ENCODE measurements at places on chromosomes 7 and 10.

DNA sequence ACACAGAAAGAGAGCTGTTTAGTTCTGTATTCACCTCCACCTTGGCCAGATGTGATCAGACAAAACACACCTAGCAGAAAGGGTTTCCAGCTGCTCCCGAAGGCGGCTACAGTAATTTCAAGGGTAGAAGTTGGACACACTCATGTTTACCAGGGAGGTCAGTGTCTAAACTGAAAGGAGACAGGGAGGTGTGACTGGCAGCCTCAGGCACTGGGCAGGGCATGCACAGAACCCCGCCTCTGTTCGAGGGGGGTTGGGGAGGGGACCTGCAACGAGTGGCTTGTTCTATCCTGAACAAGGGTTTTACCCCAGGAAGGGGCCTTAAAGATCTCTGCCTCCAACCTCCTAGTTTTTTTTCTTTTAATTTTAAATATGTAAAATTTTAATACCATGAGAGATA, 49.6 kb downstream of the BPGM start:
- no peak for DNase-seq

- no peak for DNase-seq
Observed at GRCh38 chr7:7428806-7429205, 106.9 kb downstream of the COL28A1 start.

DNA sequence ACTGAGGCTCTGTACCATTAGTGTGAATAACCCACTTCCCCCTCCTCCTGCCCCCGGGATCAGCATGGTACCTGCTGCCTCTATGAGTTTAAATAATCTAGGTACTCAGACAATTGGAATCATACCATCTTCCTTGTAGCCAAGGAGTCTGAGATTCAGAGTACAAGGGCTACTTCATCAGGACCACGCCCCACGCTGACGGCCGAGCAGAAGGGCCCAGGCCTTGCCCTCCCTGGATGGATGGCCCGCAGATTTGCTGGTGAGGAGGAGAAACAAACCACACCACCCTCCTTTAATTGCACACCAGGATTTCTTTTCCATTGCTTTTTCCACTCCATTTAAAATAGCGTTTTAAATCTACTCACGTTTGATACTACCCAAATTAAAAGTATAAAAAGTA, 649.9 kb upstream of the ADARB2 start:
- no peak for DNase-seq

- DNase-seq: no peak
Observed at GRCh38 chr10:99232360-99232999, 3.2 kb downstream of the HPSE2 start.

DNA sequence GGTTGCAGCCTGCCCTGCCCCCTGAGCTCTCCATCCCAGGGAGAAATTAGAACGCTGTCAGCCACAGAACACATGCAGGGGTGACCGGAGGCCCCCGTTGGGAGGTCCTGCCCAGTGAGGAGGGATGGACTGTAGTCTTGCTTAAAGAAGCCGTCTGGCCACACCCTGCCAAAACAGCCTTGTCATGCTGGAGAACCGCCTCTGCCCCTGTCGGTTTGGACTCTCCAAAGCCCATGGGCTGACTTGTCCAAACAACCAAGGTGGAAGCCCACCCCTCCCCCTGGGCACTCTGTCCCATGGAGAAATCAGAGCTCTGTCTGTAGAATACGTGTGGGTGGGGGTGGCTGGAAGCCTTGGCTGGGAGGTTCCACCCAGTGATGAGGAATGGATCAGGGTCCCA, 12.7 kb upstream of the TBATA start:
- no peak for DNase-seq

DNA sequence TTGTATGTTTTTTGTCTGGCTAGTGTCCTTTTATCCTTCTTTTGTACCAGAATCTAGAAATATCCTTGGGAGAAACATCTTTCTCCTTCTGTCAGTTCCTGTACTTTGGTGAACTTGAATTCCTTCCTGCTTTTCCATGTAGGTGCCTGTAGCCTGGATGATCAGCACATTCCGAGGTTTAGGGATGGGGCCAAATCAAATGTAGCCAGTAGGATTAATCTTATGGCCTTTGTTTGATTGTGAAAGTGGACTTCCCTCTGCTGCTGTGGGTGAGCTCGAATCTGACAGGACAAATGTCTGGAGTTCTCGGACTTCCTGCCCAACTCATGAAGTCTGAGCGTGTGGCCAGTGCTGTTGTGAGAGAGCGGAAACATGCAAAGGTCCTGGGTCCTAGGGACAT, 33.2 kb upstream of the NAMPT start:
- no peak for DNase-seq

GRCh38 chr7:98626460-98627412, 9.7 kb downstream of the NPTX2 start:
- no peak for DNase-seq

DNA sequence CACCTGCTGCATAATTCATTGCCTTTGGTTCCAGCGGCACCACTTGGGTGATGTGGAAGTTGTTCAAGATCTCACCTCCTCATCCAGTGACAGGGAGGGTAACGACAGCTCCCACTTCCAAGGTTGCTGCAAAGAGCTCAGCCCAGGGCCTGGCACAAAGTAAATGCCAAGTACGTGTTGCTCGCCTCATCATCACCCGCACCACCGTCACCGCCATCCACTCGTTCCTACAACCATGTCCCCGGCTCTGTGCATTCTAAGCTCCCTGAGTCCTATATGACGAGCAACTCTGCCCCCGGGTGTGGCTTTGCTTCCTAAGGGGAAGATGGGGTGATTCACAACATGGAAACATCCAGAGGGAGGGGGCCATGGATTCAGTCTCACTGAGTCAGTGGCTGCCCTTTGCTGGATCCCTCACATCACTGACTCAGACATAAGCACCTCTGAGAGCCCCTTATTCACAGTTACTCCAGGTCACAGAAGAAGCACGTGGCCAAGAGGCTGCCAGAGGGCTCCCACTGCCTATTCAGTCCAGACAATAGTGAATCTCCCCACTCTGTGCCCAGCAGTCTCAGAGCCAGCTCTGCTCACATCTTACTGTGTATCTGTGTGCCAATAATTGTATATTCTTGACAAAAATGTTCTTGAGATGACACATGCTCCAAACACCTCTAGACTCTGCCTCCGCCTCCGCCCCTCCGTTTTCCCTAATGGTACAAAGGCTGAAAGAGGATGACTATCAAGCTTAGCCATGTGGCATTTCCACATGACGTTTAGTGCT, 159.1 kb downstream of the GFRA1 start:
- no peak for DNase-seq

DNA sequence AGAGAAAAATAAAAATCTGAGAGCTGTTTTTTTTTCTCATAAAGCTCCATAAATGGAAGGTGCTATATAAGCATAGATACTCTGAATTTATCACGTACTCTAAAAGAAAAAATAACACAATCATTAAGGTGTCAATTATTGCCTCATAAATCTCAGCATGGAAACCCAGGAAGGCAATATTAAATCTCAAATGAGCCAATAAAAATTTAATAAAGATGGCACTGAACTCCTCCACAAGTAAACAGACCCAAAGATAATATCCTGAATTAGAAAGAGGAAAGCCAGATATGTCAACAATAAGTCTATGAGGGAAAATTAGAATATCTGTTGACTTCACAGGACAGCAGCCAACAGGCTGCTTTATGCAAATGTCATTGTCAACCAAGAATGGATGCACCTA, 66.5 kb downstream of the CDK6 start:
- DNase-seq: no peak

DNA sequence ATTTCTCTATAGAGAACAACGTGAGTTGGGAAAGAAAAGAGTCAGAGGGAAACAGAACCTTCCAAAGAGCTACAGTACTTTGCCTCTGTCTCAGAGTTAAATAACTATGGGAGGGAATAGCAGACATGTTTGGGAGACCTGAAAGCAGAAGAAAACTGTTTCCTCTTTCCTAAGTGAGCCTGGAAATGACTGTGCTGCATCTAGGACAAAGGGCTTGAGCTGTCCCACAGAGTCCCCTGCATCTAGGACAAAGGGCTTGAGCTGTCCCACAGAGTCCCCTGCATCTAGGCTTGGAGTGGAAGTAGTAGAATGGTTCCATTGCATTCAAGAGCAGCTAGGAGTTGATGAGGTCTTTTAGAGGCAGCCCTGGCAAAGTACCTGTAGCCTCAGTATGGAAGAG, 149.7 kb downstream of the DKK1 start:
- DNase-seq: no peak
